ENCODE measurements at places on chromosomes 2 and 18.

DNA sequence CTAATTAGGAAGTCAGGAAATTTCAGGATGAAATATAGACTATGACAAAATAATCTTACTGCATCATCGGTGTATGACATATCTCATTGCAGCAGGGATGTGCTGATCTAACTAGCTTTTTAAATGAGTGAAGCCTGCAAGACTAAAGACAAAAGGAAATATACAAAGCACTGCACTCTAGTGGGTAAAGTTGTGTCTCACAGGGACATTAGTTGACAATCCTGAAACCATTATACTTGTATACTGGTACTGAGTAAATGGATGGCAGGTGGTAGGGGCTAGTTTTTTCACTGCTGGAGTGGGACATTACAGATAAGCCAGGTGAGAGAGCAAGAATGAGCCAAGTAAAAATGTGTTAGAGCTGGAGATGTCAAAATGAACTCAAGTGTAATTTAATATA lies 317.5 kb upstream of the RAB6C start:
- peak; percentile 1 for DNase-seq

DNA sequence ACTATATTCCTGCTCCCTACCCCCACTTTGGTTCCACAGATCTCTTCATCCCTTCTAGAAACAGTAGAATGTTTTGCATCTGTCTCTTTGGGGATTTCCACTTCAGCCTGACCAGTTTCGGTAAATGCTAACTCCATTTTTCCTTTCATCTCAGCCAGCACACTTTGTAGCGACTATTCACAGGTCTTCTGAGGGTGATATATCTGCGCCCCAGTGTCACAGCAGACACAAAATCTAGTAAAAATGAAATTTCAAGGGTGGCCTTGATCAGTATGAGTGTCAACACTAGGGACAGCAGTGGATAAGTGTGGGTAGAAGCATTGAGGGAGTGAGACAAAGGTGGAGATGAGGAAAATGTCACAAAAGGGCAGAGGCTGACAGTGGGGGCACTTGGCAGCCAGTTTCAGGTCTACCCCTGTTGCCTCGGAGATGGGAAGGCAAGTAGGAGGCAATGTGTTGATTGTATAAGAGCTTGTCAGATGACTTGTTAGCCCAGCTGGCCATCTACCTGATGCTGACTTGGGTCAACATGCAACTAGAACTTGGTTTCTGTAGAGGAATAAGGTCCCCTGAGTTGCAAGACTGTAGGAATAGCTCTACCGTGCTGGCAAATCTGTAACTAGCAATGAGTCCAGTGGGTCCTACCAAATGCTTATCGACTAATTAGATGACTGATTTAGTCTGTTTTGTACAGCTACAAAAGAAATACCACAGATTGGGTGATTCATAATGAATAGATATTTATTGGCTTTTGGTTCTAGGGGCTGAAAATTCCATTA lies 60.7 kb downstream of the CXCR4 start:
- no peak for DNase-seq

- DNase-seq, result peak; percentile 8
Measured at GRCh38 chr2:172985139-172985892, 90.3 kb upstream of the MAP3K20 start.

DNA sequence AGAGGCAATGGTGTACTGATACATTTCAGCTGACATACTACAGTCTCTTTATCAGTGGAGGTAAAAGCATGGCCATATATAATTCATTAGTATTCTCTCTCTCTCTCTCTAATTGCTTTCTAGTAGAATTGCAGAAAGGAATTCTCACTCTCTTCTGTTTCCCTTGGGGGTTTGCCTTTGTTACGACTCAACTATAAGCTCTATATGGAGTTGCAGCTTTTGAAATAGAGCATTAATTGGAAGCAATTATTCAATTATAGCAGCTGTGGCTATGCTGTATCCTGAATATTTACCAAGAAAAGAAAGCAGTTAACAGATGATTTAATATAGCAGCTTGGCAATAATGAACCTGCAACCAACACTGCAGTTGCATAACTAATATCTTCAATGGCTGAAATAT lies 132.7 kb upstream of the STON1 start:
- DNase-seq, result no peak

- no peak for DNase-seq
Measured at GRCh38 chr2:53756644-53757043, 11.0 kb upstream of the CHAC2 start.

DNA sequence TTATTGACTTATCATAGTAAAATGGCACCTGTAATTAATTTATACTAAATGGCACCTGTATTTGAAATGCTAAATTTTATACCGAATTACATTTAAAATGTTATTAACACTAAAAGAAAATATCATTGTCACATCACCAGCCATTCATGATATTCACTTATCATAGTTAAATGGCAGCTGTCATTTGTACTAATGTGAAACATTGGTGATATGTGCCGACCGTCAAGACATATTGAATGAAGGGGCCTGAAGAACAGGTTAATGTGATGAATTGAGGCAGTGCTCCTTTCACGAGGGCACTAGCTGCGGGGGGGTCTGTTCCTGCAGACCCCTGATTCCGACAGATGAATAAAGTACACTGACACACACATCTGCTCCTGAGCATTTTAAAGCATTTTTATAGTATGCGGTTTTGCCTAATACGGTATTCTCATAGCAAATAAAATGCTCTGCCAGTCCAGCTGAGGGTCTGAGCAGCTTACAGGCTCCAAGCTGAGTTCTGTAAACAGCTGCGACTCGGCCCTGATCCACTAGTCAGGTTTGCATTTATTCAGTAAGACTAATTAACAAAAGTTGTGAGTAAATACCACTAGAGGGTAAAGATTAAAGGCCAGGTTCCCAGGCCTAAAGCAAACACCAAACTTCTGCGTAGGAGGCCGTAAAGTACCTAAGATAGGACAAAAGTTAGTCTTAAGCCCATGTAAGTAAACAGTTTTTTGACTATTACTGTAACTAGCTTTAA lies 593.4 kb upstream of the NETO1 start:
- DNase-seq, result no peak

- no peak for DNase-seq
Measured at GRCh38 chr2:44942304-44943030, 965 bp downstream of the SIX3 start.

DNA sequence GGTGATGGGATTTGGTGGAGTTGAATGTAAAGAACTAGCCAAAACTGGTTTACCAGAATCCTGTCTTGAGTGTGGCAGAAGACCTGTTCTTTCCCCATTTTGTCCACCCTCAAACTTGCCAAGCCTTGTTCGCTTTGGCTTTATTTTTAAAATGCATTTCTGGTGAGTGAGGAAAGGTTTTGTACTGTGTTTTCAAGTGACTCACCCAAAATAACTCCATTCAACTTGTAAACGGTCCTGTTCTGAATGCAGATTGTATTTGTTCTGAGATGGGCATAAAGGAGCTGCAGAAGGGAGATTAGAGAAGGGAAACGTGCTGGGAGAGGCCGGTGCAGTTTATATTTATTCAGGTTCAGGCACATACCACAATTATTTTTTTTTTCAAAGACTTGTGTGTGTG lies 5.3 kb upstream of the ITPRID2 start:
- peak; percentile 44 for DNase-seq

- DNase-seq, result peak; percentile 4
Measured at GRCh38 chr2:57408587-57408986, 638.0 kb upstream of the VRK2 start.

DNA sequence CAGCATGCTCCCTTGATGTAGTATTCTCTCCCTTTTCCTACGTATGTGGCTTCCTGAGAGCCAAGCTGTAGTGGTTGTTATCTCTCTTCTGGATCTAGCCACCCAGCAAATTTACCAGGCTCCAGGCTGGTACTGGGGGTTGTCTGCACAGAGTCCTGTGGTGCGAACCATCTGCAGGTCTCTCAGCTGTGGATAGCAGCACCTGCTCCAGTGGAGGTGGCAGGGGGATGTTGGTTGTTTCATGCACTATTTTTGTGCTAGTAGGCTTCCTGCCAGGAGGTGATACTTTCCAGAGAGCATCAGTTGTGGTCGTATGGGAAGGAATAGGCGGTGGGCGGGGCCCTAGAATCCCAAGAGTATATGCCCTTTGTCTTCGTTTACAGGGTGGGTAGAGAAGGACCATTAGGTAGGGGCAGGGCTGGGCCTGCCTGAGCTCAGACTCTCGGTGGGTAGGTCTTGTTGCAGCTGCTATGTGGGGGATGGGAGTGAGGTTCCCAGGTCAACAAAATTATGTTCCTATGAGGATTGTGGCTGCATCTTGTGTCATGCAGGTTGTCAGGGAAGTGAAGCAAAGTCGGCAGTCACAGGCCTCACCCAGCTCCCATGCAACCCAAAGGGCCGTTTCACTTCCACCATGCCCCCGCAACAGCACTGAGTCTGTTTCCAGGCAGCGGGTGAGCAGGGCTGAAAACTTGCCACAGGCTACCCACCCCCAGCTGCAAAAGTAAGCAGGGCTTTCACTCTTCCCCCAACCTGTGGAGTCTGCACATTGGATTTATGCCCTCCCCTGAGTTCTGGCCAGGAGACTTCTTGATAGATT lies 1139.5 kb downstream of the BCL11A start:
- no peak for DNase-seq

DNA sequence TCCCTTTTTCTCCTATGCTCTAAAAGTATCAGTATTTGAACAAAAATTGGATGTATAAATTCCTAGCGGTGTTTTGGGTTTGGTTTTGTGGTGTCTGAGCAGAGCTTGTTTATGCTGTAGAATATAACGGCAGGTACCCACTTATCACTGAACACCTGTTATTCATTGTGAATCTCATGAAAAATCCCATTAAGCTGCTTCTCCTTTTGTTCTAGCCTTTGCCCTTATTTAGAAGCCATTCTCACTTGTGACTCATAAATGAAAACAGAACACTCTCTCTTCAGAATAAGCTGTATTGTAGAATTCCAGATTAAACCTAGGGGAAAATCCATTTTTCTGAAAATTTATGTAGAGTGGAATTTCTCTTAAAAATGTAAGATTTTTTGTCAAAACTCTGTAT lies 104.0 kb downstream of the PRPF40A start:
- DNase-seq, result no peak

DNA sequence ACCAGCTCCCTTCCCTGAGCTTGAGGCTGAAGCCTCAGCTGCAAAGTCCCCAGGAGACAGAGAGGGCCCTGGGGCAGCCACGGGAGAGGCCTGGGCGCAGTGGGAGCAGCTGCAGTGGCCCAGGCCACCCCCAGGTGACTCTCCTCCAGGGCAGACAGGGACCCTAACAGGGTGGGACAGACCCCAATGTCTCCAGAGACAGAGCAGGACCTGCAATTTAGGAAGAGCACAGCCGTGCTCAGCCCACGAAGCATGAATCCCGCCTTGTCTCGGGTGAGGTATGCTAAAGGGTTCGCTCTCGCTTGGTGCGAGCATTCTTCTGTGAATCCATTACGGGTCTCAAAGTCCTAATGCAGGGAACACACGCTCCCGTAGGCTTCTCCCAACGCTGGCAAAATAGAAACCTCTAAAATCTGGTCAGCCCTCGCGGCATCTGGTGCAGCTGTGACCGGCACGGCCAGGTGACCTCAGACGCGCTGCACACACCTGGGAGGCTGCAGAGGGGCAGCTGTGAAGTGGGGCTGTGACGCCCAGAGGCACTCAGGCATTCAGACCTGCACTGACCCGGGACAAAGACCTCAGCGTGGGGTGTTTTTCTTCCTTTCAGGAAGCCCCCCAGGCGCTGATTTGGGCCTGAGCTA lies 12.6 kb downstream of the MBP start:
- no peak for DNase-seq

- DNase-seq, result no peak
Measured at GRCh38 chr18:46224181-46224775, 120.1 kb downstream of the HAUS1 start.

DNA sequence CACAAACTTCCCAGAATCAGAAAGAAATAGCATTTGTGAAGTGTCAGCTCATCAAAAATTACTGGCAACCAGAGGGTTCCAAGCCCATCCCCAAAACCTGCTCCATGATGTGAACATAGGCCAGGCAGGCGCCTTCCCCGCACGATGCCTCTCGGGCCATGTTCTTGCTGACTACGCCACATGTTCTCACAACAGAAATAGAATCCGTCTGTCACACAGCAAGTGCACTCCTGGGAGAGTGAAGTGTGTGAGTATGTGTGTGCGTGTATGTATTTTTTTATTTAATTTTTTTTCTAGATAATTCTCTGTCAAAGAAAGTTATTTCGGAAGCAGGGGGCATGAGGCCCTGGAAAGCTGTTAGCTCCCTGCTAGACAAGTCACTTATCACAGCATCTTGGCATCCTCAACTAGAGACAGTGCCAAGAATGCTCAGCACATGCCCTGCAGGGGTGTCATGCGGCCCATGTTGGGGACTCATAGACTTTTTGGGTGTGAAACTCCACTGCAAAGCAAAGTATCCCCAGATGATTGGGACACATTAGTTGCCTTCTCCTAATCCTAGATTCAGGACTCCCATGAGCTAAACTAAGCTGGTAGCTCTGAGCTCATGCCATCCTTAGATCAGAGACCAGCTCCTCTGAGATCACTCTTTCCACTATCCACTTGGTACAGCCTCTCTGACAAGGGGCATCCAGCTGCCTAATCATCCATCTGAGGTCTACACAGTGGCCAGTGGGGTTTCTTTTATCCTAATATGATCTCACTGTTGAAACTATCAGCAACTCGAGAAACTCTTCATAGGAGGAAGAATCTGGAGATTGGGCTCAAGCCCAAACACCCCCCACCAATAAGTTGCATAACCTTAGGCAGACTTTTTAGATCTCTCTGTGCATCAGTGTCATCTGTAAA lies 53.2 kb upstream of the CYRIA start:
- DNase-seq, result peak; percentile 75

GRCh38 chr2:112737542-112738232 lies 16.9 kb downstream of the NT5DC4 start:
- DNase-seq, result no peak

DNA sequence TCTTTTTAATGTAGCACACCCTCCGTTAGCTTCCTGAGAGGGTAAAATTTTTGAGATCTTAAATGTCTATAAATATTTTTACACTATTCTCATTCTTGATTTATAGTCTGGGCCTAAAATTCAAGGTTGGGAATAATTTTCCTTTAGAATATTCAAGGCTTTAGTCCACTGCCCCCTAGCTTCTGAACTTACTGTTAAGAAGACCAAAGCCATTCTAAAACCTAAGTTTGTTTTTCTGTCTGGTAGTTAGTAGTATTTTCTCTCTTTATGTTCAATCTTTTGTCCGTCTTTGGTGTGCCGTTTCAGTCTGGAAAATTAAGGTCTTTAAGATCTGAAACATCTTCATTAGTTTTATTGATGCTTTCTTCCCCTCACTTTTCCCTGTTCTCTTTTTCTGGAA lies 14.5 kb downstream of the OSBPL6 start:
- DNase-seq, result peak; percentile 28

DNA sequence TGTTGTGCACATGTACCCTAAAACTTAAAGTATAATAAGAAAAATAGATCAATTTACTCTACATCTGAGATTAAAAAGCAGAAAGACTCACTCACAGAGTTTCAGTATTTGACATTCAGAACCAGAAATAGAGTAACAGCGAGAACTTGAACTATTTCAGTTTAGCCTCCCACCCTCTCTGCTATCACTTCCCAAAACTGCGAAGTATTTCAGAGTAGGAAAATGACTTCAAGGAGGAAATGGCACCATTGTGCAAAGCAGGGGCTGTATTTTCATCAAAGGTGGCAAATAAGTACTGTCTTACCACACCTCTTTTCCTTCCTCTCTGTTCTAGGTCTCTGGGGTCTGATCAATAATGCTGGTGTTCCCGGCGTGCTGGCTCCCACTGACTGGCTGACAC lies 13.6 kb downstream of the DHRS9 start:
- no peak for DNase-seq

GRCh38 chr2:601806-602455 lies 75.3 kb downstream of the TMEM18 start:
- no peak for DNase-seq

- no peak for DNase-seq
Measured at GRCh38 chr18:51007790-51008139, 22.2 kb upstream of the SMAD4 start.

GRCh38 chr2:67295851-67296250 lies 101.3 kb upstream of the ETAA1 start:
- DNase-seq, result no peak

- DNase-seq, result no peak
Measured at GRCh38 chr2:127588241-127588640, 52.8 kb downstream of the MYO7B start.
